ENCODE measurements at places on chromosomes 16 and 17.

DNA sequence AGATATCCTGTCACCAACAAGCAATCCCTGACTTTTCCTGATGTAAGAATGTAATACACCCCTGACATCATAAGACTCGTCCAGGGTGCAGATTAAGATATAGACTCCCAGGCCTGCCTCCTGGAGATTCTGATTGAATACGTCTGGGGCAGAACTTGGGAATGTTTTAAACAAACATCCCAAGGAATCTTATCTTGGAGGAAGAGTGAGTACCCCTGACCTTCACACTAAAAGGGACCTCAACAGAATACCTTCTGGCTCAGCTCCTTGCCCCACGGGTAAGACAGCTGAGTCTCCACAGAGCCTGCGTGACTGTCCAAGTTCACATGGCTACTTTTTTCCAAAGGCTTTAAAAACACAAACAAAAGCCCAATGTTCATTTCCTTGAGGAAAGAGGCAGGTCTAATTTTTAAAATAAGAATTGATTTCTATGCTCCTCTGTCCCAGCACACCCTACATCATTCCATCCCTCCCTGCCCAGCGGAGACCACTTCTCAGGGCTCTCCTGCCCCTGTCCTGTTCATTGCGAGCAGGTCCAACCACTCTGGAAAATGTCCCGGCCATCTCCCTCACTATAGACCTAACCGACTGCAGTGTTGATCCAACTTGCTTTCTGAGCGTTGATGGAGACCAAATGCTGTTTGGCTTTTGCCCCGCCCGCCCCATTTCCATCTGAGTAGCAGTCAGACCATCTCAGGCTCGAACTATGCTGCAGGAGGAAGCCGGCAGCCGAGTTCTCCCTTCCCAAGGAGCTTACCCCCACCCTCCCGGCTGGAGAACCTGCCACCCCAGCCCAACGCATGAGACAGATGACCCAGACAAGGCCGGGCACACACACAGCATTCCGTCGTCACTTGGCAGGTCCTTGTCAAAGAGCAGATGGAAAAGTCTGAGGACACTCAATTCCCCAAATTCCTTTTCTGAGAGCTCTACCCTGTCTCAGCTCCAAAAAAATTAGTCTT is 44.1 kb upstream of the MYH10 start:
- no peak for DNase-seq
- no peaks in the 10 kb centered on the region for H3K36me3 ChIP-seq
- no peaks in the 10 kb centered on the region for H3K4me1 ChIP-seq
- no peak overlapping the region for H3K27ac ChIP-seq

GRCh38 chr17:67689534-67690177 is 28.1 kb upstream of the NOL11 start:
- no peak overlapping the region for H3K27ac ChIP-seq
- H3K27me3 ChIP-seq = no peaks in the 10 kb centered on the region
- DNase-seq = peak; percentile 58
- no peak overlapping the region for H3K4me3 ChIP-seq

DNA sequence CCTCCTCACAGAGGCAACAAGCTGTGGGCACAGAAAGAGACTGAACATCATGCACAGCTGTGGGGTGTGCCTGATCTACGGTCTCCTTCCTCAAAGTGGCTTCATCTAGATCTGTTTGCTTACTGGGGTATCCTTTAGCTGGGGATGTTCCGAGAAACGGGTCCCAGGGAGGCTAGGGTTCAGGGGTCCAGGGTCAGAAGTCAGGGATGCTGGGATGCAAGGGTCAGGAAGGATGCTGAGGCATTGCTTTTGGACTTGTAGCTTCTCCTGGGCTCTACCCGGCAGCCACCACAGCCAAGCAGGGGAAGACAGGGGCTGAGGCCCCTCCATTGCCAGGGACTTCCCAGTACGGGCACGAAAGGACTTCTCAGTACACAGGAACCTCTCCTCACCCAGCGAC is 6.6 kb downstream of the CD300LG start:
- DNase-seq = no peak
- H3K27me3 ChIP-seq = peaks cover 12% of the 10 kb centered on the region
- no peaks in the 10 kb centered on the region for H3K36me3 ChIP-seq
- H3K4me1 ChIP-seq = no peaks in the 10 kb centered on the region

- peaks cover 19% of the 10 kb centered on the region for H3K36me3 ChIP-seq
- H3K27ac ChIP-seq = no peak overlapping the region
- DNase-seq = no peak
- H3K4me3 ChIP-seq = no peak overlapping the region
These were observed 34.3 kb downstream of the VAC14 start for GRCh38 chr16:70766658-70767057.
